ENCODE measurements at places on chromosomes 5 and 9.

DNA sequence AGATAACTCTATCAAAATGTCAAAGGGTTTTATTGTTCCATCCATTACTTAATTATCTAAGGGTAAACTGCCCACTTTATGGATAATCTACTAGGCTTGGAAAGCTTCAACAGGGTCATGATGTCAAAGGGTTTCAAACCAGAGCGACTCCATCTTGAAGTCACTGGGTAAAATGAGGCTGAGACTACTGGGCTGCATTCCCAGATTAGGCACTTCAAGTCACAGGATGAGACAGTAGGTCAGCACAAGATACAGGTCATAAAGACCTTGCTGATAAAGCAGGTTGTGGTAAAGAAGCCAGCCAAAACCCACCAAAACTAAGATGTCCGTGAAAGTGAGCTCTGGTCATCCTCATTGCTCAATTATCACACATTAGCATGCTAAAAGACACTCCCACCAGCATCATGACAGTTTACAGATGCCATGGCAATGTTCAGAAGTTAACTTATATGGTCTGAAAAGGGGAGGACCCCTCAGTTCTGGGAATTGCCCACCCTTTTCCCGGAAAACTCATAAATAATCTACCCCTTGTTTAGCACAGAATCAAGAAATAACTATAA lies 138.6 kb downstream of the GNAQ start:
- DNase-seq: no peak

- DNase-seq: no peak
Measured at GRCh38 chr5:150522504-150523414, 14.8 kb downstream of the NDST1 start.

GRCh38 chr5:127919006-127919796 lies 164.4 kb upstream of the SLC12A2 start:
- DNase-seq: no peak

DNA sequence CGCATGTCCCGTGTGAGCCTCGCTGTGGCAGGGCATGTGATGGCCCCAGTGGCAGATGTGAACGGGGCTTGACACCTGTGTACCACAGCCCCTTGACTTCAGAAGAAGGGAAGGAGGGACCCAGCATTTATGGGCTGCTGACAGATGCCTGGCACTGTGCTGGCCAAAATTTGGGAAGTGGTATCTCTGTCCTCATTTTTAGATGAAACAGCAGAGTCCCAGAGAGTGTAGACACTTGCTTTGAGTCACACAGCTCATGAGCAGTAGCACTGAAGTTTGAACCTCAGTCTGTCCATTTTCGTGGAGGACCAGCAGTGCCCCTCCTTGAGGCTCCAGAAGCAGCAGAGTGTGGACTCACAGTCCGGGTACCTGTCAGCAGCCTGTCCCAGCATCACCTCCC lies 16.5 kb downstream of the NEK6 start:
- no peak for DNase-seq
